Aorta (tissue), 5 donors: ENCODE measurements at places on chromosomes 16 and 17. TPM values are rescaled to one million over a fixed set of nuclear protein-coding genes. Genes with fewer than 3 reads are reported as not detected.
A peak's percentile ranks its signal among the peaks of the same experiment; 100 is the strongest.

DNA sequence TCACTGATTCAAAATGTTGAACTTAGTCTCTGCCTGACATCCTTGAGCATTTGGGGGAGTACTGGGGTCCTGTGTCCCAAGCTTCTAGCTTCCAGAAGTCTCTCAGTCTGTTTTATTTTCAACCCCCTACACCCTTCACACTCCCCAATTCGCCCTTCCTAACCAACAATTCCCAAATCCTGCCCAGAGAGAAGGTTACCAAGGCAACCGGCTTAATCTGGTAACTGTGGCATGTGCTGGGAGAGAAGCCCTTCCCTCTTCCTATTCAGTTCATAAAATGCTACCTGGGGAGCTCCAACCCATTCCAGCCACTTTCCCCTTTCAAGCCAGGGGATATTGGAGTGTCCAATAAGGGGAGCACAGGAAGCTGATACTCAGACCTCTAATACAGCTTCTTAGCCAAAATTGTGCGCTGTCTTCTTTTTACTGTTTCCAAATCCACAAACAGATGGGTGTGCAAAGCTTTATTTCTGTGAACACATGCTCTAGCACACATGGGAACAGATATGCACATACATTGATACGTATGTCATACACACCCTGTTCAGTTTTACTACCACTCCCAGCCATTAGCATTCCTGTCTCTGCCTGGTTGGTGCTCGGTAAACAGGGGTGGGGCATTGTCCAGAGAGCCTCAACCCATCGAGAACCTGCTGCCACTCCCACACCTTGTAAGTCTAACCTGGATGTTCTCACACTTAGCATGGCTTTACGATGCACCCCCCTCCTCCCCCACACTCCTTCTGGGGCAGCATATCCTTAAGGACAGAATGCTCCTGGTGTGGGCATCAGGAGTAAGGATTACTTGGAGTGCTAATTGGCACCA, 1.1 kb upstream of the RAPGEFL1 start:
- H3K4me1 ChIP-seq: no peaks in the 10 kb centered on the region
- no peaks in the 10 kb centered on the region for H3K27me3 ChIP-seq
- no peak overlapping the region for H3K27ac ChIP-seq
- peaks cover 5% of the 10 kb centered on the region for H3K36me3 ChIP-seq
- DNase-seq: no peak
- H3K4me3 ChIP-seq: no peak overlapping the region

OTOP2 gene
- total RNA-seq: not detected

- H3K27me3 ChIP-seq: no peaks in the 10 kb centered on the region
- H3K4me1 ChIP-seq: no peaks in the 10 kb centered on the region
- H3K4me3 ChIP-seq: no peak overlapping the region
- H3K36me3 ChIP-seq: no peaks in the 10 kb centered on the region
- no peak for DNase-seq
These were observed 76.5 kb downstream of the ARHGAP44 start for GRCh38 chr17:12865769-12866168.

DNA sequence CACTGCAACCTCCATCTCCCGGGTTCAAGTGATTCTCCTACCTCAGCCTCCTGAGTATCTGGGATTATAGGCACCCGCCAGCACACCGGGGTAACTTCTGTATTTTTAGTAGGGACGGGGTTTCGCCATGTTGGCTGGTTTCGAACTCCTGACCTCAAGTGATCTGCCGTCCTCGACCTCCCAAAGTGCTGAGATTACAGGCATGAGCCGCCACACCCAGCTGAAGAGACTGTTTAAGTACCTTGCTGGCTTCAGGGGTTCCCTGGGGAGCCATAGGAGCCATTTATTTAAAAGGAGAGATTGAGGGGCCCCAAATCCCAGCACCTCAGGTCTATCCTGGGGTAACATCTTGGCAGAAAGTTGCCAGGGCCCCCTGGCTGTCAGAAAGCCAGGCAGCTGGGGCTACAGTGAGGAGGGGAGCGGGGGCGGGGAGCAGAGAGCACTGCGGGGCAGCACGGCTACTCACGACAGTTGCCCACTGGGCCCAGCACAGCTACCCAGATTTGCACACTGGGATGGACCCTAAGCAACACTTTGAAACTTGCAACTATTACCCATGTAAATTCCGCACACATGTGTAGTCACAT, 1.6 kb downstream of the SNAI3 start:
- DNase-seq: no peak
- H3K36me3 ChIP-seq: no peaks in the 10 kb centered on the region
- no peaks in the 10 kb centered on the region for H3K27me3 ChIP-seq
- H3K4me1 ChIP-seq: no peaks in the 10 kb centered on the region
- no peak overlapping the region for H3K4me3 ChIP-seq
- no peak overlapping the region for H3K27ac ChIP-seq

- H3K4me1 ChIP-seq: no peaks in the 10 kb centered on the region
- peaks cover 5% of the 10 kb centered on the region for H3K36me3 ChIP-seq
- no peaks in the 10 kb centered on the region for H3K27me3 ChIP-seq
- DNase-seq: no peak
- H3K27ac ChIP-seq: no peak overlapping the region
These were observed 27.2 kb upstream of the CDC6 start for GRCh38 chr17:40260528-40260927.

GRCh38 chr17:43400943-43401717, 2.3 kb downstream of the ARL4D start:
- H3K4me3 ChIP-seq: no peak overlapping the region
- no peaks in the 10 kb centered on the region for H3K27me3 ChIP-seq
- peak overlapping the region; percentile 32 for H3K27ac ChIP-seq
- H3K36me3 ChIP-seq: no peaks in the 10 kb centered on the region

MEIOB gene
- total RNA-seq: not detected

ZFHX3 gene
- total RNA-seq: 96.9 TPM

INCA1 gene
- total RNA-seq: 1.9 TPM

CDH3 gene
- total RNA-seq: 0.81 TPM

DNA sequence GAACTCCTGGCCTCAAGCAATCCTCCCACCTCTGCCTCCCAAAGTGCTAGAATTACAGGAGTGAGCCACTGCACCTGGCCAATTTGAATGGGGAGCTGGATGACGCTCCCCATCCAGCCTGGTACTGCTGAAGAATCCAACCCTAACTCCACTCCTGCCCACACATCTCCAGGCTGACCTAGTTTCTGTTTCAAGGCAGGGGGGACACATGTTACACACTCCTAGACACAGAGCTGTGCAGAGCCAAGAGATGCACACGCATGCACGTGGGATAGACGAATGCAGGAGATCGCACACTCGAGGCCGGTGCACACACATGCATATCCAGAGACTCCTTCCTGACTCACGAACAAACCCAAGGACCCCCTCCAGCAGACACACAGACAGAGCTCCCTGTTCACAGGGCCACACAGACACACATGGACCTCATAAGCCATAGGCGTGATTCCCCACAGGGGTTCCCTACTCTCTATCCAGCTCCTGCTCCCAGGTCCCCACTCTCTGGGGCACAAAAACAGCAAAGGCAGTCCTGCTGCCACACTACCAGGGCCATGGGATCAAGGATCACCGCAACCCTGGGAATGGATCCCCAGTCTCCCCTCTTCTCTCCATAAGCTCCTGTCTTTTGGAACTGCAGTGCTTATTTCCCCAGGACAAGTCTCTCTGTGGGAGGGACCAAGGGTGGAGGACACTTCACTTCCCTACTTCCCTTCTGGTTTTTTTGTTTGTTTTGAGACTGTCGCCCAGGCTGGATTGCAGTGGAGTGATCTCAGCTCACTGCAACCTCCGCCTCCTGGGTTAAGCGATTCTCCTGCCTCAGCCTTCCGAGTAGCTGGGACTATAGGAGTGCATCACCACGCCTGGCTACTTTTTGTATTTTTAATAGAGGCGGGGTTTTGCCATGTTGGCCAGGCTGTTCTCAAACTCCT, 14.4 kb downstream of the EPOP start:
- H3K4me3 ChIP-seq: no peak overlapping the region
- H3K4me1 ChIP-seq: no peaks in the 10 kb centered on the region
- peak; percentile 52 for DNase-seq
- H3K27ac ChIP-seq: no peak overlapping the region

SCPEP1 gene
- 113 TPM for total RNA-seq

PLEKHH3 gene
- 27.0 TPM for total RNA-seq

- H3K4me1 ChIP-seq: no peaks in the 10 kb centered on the region
- no peak overlapping the region for H3K27ac ChIP-seq
- H3K27me3 ChIP-seq: no peaks in the 10 kb centered on the region
- DNase-seq: peak; percentile 44
- no peaks in the 10 kb centered on the region for H3K36me3 ChIP-seq
These were observed 1.6 kb downstream of the PYCARD start for GRCh38 chr16:31200821-31201568.

TPSG1 gene
- not detected for total RNA-seq

CCL1 gene
- total RNA-seq: not detected

DNA sequence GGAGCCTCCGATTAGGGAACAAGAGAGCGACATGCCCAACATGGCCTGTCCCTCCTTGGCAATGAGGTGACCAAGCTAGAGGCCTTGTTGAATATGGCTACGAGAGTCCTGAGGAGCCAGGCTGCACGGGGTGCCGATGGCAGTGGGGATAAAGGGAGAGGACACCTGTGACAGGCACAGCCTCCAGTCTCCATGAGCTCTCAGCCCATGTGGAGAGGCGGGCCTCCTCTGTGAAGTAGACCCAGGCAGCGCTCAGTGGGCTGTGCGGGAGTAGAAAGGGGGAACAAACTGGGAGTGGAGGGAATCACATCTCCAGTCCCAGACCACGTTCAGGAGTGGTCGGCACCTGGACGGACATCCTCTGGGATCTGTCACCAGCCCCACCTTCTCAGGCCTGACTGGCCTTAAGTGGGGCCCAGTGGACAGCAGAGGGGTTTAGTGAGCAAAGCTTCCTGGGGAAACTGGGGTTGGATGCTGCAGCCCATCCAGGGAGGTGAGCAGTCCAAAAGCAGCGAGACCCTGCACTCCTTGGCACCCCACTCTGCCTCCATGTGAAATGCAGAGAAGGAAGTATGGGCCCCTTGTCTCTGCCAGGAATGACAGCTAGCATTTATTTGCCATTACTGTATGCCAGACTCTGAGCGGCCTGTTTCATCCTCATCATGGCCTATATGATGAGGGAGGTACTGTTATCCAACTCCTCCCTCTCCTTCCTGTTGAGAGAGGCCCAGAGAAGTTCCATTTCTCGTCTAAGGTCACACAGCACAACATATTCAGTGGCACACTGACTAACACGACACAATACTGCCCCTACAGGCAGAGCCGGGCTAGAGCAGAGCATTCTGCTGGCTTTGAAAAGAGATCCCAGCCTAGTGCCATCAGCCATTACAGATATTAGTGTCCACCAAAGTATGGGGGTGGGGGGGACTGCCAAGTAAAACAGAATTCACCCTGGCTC, 4.5 kb upstream of the TMEM92 start:
- DNase-seq: peak; percentile 89
- H3K4me3 ChIP-seq: no peak overlapping the region
- H3K4me1 ChIP-seq: peaks cover 3% of the 10 kb centered on the region
- no peaks in the 10 kb centered on the region for H3K27me3 ChIP-seq
- H3K36me3 ChIP-seq: no peaks in the 10 kb centered on the region

DNA sequence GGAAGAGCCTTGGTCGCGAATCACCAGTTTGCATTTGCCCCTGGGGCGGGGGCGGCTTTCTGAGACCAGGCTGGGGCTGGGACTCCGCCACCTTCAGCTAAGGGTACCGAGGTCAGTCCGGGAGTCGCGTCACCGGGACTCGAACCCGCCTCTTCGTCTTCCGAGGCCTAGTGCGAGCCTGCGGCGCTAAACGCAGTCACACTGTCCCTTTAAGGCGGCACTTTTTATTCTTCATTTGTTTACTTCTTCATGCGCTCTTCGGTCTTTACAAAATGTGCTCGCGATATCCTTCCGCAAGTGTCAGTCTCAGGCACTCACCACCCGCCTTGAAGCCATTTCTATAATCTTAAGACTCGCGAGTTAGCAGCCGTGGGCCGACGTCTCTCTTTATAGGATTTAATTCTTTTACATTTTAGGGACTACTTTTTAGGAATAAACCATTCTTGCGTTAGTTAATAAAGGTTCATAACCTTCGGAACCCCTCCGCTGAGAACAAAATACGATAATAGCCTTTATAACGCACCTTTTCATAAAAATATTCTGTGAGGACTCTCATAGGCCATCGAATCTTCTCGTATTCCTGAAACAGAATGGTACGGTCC, 593 bp upstream of the HEXIM1 start:
- H3K27ac ChIP-seq: peak overlapping the region; percentile 85
- H3K4me1 ChIP-seq: peaks cover 2% of the 10 kb centered on the region
- peak overlapping the region; percentile 49 for H3K4me3 ChIP-seq

COASY gene
- total RNA-seq: 34.0 TPM

DNA sequence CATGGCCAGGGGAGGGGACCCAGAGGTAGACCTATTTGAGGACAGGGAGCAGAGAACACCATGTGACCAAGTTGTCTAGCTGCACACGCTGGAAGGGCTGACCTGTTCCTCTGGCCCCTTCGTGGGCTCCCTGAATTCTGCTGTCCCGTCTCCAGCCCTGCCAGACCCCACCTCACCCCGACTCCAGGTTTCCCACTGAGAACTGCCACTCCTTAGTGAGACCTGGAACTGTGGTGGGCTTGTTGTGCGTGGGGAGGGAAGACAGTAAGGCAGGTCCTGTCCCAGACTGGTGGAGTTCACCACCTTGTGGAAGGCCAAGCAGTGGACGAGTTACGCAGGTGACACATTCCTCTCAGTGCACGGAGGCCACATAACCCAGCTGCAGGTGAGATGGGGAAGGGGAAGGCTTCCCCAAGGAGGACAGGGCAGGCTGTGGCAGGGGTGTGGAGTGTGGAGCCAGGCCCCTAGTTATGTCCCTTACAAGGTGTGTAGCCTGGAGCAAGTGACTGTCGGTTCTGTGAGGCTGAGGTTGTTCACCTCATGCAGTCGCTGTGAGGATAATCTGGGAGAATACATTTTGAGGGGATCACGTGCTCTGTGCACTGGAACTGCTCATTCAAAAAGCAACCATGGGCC, 54.7 kb downstream of the USP22 start:
- no peaks in the 10 kb centered on the region for H3K4me1 ChIP-seq
- no peak overlapping the region for H3K4me3 ChIP-seq
- no peaks in the 10 kb centered on the region for H3K36me3 ChIP-seq
- H3K27me3 ChIP-seq: no peaks in the 10 kb centered on the region
